ENCODE measurements at places on chromosomes 4 and X. TPM values are rescaled to one million over a fixed set of nuclear protein-coding genes. Genes with fewer than 3 reads are reported as not detected.

Gene CLDN22
- total RNA-seq: not detected

Gene HTT
- total RNA-seq: 62.4 TPM

Gene MAGEA4
- not detected for total RNA-seq

Gene MAGEE2
- not detected for total RNA-seq

Gene FOXR2
- not detected for total RNA-seq

Gene SOWAHB
- not detected for total RNA-seq

Gene DMRTC1B
- total RNA-seq: not detected

Gene MAGEA3
- not detected for total RNA-seq

Gene DCAF12L1
- total RNA-seq: 0.13 TPM

Gene CT45A2
- not detected for total RNA-seq

Gene FGFRL1
- total RNA-seq: 4.9 TPM

Gene RBMXL3
- total RNA-seq: not detected

Gene NALF2
- total RNA-seq: not detected

Gene FAM133A
- total RNA-seq: not detected

Gene IL13RA2
- 2.7 TPM for total RNA-seq

Gene EOLA1
- 17.2 TPM for total RNA-seq

Gene YY2
- 3.6 TPM for total RNA-seq

Gene MAP3K15
- total RNA-seq: 0.06 TPM

Gene MAOA
- 203 TPM for total RNA-seq

Gene PAK3
- 3.9 TPM for total RNA-seq

All from bladder microvascular endothelial cell (primary cell).